Right cardiac atrium (tissue), 5 donors: ENCODE measurements at places on chromosomes 6 and 20. TPM values are rescaled to one million over a fixed set of nuclear protein-coding genes. Genes with fewer than 3 reads are reported as not detected.

The PRPH2 gene
- total RNA-seq = 1.2 TPM

The LPA gene
- total RNA-seq = not detected

The CCN6 gene
- total RNA-seq = not detected

The C6orf47 gene
- total RNA-seq = 19.8 TPM

The MED23 gene
- total RNA-seq = 12.1 TPM
